ENCODE measurements at places on chromosomes 11 and 22.

- H3K27me3 ChIP-seq = no peaks in the 10 kb centered on the region
- DNase-seq = no peak
- no peaks in the 10 kb centered on the region for H3K4me1 ChIP-seq
- H3K36me3 ChIP-seq = no peaks in the 10 kb centered on the region
- H3K4me3 ChIP-seq = no peak overlapping the region
These were observed 31.6 kb downstream of the TTC12 start for GRCh38 chr11:113345978-113346377.

- H3K27me3 ChIP-seq = no peaks in the 10 kb centered on the region
- H3K4me1 ChIP-seq = peaks cover 15% of the 10 kb centered on the region
- no peak for DNase-seq
- peaks cover 11% of the 10 kb centered on the region for H3K36me3 ChIP-seq
These were observed 210.7 kb downstream of the TBC1D22A start for GRCh38 chr22:46972901-46973831.

DNA sequence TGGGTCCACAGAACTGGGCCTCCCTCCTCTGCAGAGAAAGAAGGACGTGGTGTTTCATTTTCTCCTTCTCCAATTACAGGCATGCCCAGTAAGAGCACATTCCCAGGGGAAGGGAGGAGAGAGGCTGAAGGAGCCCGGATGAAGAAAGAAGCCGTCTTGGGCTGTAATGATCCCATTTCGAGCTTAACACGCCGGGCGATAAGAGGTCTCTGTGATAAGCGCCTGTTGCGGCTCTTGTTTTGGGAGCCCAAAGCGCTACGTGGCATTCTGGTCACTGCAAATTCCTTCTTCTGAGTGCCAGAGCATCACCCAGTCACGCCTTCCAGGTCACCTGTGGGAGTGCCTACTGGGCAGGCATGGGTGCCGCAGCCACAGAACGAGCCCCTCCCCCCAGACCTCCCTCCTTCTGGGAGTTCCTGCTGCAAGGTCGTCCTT is 57.5 kb downstream of the ANO1 start:
- DNase-seq = no peak
- H3K27me3 ChIP-seq = peaks cover 9% of the 10 kb centered on the region
- H3K4me3 ChIP-seq = no peak overlapping the region
- H3K36me3 ChIP-seq = no peaks in the 10 kb centered on the region

DNA sequence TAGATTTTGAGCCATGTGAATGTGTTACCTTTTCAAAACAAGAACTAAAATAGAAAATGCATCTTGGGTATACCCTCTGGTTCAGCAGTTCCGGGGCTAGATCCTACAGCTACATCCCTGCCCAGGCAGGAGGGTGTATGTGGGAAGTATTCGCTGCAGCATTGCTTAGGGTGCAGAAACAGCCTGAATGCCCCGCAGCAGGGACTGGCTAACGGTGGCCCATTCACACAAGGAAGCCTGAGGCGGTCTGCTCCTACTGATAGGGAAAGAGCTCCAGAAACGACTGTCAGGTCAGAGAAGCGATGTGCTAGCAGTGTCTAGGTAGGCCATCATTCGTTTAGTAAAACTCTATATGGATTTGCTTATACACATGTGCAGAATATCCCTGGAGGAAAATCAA is 9.9 kb upstream of the RASL10A start:
- H3K36me3 ChIP-seq = peaks cover 6% of the 10 kb centered on the region
- no peaks in the 10 kb centered on the region for H3K4me1 ChIP-seq
- DNase-seq = no peak
- no peaks in the 10 kb centered on the region for H3K27me3 ChIP-seq
- no peak overlapping the region for H3K27ac ChIP-seq

DNA sequence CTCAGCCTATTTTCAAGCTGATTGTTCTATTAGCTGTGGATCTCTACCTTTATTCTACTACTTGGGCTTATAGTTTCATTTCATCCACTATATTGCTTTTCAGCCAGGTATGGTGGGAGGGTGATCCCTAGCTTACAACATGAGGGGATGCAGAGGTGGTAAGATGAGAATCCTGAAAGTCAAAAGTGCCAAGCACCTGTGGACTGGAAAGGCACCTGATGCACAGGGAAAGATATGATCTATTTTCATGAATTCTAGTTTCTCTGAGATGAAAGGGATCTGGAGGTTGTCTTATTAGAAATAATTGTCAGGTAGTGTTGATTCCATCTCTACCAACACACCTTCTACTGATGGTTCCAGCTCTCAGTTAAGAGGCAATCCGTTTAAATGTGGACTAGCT is 21.6 kb upstream of the IL18BP start:
- H3K27me3 ChIP-seq = no peaks in the 10 kb centered on the region
- no peak overlapping the region for H3K4me3 ChIP-seq
- peaks cover 2% of the 10 kb centered on the region for H3K36me3 ChIP-seq
- DNase-seq = no peak

All from activated naive CD8-positive, alpha-beta T cell treated with anti-CD3 and anti-CD28 coated beads, Interleukin-2, amount 10 ng/mL, durations not matched to agents 7 days and 5 days (primary cell).